Fibroblast of lung (primary cell): ENCODE measurements at places on chromosomes 6 and 20. TPM values are rescaled to one million over a fixed set of nuclear protein-coding genes. Genes with fewer than 3 reads are reported as not detected.

DNA sequence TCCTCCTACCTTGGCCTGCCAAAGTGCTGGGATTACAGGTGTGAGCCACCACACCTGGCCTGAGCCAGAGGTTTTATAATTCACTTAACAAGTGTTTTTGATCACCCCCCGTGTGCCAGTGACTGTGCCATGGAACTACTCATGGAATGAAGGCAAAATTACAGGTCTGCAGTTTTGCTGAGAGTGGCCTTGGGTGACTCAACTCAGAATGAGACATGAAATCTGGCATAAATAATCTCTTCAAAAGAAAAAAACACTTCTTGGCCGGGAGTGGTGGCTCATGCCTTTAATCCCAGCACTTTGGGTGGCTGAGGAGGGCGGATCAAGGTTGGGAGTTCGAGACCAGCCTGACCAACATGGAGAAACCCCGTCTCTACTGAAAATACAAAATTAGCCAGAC lies 166.9 kb upstream of the SALL4 start:
- no peak for DNase-seq

DNA sequence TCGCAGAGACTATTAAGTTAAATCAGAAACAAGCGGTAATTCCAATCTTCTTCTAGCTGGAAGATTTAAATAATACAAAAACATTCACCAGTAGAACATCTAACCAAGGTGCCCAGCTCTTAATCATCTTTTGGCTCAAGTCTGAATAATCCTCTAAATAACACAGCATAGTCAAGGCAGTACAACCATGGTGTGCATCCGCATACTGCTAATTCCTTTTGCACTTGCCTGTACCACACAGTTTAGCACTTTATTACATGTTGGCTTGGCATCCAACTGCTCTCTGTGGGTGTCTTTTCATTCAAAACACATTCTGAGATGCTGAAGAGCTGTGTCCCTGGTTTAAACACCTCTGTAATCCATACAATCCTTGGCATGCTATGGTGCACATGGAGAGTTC lies 42.3 kb downstream of the VGLL2 start:
- DNase-seq = no peak

DNA sequence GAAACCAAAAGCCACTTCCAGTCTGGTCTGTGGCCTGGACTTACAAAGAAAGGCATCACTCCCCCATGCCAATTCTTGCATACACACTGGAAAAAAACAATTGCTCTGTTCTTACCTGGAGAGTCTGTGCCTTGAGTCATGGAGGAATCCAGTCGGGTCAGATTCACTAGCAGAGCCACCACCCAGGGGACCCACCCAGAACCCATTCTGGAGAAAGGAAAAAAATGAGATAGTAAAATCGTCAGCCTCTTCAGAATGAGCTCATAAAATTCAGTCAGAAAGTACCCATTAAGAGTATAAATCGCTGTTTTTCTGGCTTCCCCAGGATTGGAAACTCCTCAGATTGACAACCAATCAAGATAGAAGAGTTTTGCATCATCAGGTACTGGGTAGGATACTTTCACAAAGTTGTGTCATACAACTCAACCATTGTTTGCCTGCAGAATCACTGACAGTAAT lies at the start of gene HLA-DOB:
TSS of gene HLA-DOB (minus strand) at position 257 of the 459 bp plus-strand sequence. CDS start at position 206, 51 bp downstream.
- peak; percentile 8 for DNase-seq

DNA sequence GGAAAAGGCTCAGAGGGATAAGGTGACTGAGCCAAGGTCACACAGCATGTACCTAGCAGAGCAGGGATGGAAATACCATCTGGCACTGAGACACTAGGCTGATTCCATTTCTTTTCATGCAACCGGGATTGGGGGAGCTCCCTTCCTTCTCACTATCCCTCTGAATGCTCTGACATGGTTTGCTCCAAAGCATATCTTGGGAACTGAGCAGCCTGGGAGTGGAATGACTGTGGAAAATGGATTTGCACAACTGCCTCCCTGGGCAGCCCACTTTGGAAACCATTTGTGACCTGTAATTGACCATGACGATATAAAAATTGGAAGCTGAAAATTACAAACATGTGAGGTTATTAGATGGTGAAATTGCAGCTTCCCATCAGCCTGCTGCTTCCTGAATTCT lies 309.0 kb upstream of the CHD6 start:
- DNase-seq = no peak

DNA sequence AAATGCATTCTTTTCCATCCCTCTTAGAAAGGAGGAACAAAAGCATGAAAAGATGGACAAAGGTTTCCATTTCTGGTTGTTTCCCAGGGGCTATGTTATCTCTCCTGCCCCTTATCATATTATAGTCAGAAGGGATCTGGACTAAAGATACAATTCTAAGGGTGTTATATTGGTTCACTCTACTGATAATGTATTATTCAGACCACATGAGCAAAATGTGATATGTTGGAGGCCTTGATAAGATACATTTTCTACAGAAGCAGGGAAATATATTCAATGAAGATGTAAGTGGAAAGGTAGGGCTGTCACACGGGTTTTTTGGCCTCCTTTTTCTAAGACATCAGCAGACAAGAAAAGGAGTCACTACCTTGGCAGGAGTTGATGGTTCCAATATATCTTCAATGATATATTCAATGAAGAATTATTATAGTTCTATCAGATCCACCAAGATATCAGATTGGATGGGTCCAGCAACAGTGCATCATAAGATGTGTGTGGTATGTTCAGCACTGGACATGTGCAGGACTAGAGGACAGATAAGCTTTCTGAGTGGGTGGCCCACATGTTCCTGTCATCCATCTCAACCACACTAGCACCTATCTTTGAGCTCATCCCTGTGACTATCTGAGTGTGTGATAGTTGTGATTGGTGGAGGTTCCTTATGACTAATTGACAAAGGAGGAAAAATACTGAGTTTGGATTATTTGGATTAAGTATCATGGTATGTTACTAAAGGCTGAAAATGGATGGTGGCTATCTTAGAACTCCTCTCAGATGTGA lies 5.7 kb upstream of the ZKSCAN3 start:
- no peak for DNase-seq

EDEM2 gene
- 23.8 and 25.3 TPM in 2 replicates for polyA plus RNA-seq

IMPG1 gene
- polyA plus RNA-seq = 0.05 and 0.17 TPM in 2 replicates

GJE1 gene
- not detected in 2 replicates for polyA plus RNA-seq

- DNase-seq = no peak
Measured at GRCh38 chr6:1991332-1991878, 254.0 kb downstream of the GMDS start.

DNA sequence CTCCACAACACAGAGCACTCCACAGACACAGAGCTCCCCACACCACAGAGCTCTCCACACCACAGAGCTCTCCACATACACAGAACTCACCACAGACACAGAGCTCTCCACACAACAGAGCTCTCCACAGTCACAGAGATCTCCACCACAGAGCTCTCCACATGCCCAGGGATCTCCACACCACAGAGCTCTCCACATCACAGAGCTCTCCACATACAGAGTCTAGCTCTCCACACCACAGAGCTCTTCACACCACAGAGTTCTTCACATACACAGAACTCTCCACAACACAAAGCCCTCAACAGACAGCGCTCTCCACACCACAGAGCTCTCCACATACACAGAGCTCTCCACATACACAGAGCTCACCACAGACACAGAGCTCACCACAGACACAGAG lies 55.3 kb downstream of the ERMARD start:
- DNase-seq = no peak

GRCh38 chr20:17874271-17875105 lies 94.1 kb downstream of the SNX5 start:
- no peak for DNase-seq

GRCh38 chr6:130105996-130106704 lies 87.8 kb downstream of the L3MBTL3 start:
- no peak for DNase-seq

- no peak for DNase-seq
Measured at GRCh38 chr6:21828704-21829103, 235.2 kb downstream of the SOX4 start.

- DNase-seq = peak; percentile 64
Measured at GRCh38 chr6:133131621-133132465, 109.3 kb upstream of the EYA4 start.

BPIFB4 gene
- polyA plus RNA-seq = not detected in 2 replicates

CCN6 gene
- polyA plus RNA-seq = 0.08 and 0.49 TPM in 2 replicates

BPIFA1 gene
- not detected in 2 replicates for polyA plus RNA-seq

DNA sequence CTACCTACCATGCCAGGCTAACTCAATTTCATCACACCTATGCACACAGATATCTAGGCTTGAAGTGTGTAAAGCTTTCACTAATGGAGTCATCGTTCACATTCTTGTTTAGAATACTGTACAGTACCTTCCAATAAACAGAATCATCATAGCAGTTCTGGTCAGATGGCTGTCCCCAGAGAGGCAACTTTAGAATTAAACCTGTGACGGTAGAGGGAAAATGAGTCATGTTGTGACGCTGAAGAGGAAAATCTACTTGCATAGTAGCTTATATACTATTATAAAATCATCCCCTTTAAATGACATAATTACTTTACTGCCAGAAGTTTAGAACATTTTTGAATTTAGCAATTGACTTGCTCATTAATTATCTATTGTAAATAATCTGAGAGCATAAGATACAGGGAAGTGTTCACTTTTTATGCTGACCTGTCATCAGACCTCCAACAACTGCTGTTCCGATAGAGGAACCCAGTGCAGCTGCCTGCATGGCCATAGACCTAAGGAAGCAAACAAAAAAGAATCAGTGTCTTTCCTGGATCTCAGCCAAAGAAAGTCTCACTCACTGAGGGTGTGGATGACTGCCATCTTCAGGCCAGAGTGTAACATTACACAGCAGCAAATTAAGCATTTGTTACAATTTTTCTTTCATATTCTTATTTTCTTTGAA lies 29.8 kb downstream of the RHAG start:
- peak; percentile 88 for DNase-seq

DNA sequence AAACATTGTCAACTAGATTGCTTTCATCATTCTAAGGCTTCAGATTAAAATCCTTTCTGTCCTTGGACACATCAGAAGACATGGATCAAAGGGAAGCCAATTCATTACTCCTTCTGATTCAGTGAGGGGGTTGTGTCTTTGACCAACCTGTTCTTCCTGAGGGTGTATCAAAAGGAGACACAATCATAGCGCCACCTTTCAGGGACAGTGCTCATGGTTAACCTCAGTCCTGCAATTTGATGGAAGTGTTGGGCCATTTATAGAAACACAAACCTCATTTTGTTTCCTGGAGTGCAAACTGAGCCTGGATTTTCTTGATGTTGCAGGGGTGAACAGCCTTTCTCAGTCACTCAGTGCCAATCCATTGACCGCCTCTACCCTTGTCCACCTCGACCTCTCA lies 163.9 kb upstream of the SCGN start:
- DNase-seq = no peak

DNA sequence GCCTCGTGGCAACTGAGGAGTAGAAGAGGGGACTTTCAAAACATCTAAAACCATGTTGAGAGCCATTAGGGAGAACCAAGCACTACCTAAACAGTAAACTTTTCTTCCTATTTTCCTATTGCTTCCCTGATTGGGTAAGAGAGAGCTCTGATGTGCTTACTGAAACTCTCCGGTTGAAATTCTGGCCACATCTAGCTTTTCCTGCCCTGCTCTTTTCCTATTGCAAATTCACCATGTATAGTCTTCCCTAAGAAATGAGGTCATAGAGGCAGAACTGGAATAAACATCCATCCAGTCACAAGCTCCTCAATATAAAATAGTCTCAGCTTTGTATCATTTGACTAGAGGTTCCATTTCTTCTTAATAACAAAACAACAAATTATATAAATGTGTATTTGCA lies 199.5 kb upstream of the CNR1 start:
- no peak for DNase-seq

GRCh38 chr6:105459049-105459448 lies 56.2 kb upstream of the PREP start:
- DNase-seq = no peak

ITPA gene
- 32.2 and 37.8 TPM in 2 replicates for polyA plus RNA-seq

LINC00237 gene
- polyA plus RNA-seq = not detected in 2 replicates

DNA sequence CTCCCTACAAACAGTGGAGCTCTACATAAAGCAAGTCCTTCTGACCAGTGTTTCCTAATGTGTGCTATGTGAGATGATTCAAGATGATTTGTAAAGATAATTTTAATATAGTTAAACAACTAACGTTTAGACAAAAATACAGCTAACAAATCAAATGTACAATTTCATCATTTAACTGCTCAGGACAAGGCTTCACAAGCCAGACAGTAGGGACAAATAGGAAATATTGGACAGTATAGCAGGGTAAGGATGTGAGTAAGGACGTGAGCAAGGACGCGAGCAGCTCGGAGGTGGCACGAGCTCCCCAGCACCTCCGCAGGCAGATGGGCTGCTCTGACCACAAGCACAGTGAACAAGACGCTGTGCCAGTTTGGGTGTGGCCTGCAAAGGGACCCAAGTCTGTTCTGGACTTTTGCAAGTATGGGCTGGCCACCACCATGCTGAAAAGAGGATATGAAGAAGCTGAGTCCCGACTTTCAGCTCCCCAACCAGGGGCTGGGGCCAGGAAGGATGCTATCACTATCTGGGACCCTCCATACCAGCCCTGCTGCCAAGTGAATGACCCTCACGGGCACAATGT lies 14.5 kb downstream of the DIDO1 start:
- no peak for DNase-seq

DNA sequence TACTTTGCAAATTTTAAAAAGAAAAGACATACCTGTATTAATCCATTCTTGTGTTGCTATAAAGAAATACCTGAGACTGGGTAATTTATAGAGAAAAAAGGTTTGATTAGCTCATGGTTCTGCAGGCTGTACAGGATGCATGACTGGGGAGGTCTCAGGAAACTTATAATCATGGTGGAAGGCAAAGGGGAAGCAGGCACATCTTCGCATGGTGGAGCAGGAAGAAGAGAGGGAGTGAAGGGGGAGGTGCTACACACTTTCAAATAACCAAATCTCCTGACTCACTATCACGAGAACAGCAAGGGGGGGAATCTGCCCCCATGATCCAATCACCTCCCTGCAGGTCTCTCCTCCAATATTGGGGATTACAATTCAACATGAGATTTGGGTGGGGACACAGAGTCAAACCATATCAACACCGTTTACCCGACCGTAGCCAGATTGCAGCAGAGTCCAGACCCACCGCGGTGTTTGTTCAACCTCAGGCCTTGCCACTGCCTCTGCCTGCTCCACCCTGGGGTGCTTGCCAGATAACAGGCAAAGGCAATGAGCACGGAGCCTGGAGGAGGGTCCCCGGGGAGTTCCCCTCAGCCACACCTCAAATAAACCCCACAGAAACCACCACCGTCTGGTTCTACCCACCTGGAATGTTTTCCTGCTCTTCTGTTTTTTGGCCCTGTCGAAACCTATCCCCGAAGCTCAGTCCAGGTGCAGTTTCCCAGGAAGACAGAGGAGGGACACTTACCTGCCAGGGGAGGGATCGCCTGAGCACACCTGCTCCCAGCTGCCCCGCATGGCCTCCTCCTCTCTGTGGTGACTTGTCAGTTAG lies 142.2 kb upstream of the AFDN start:
- DNase-seq = no peak

- DNase-seq = no peak
Measured at GRCh38 chr6:50836231-50836630, 17.6 kb downstream of the TFAP2B start.
